ENCODE measurements at places on chromosomes 12 and 14.

DNA sequence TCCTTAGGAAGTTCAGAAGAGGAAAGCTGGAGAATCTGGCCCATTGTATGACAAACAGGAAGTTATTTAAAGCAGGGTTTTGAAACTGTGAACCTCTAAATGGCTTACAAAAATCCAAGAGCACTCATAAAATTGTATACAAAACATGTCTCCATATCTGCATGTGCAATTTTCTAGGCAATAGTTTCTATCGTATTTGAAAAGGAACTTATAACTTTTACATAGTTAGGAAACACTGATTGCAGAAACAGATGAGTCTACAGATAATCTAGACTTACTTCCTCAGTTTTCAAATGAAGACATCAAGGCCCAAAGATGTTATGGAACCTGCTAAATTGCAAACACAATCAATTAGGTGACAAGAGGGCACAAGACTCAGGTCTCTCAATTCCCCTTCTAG is 53.3 kb upstream of the ETV6 start:
- DNase-seq: no peak

DNA sequence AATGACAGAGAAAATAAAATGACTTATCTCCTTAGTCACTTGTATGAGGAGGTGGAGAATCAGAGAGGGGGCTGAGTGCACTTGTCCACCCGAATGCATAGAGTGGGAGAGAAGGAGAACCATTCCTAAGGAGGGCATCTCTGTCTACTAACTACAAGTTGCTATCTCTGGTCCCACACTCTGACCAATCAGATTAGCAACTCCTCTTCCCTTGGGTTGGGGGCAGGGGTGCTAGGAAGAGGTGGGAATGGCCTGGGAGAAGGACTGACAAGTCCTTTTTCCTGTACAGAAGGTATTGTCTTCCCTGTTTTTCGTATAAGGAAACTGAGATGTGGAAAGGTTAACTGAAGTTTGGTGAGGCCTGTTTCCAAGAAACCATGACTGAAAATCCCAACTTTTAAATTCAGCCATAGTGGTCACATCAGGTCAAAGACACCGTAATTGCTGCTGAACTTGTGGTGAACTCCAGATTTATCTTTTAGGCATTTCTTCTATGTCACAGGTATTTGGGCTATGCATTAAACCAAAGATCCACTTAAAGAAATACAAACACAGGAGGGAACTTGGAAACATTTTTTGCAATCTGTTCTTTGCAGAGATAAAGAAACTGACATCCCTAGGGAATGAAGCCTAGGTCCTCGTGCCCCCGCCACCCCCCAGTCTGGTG is 207.8 kb downstream of the CRADD start:
- DNase-seq: peak; percentile 16

DNA sequence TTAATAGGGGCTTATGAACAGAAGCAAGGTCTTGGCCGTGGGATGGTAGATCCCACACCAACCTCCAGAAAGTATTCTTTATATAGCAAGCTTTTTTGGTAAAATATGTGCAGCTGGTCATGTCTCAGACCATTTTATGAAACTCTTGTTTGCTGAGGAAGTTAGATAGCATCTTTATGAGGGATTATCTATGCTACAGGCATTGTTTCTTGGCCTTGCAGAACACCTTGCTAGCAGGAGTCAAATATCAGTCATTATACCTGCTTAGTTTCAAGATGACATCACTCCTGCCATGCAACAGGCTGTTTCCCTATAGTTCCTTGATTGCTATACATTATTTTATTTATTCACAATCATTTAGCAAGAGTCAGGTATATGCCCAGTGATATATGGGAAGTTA is 84.8 kb upstream of the LRFN5 start:
- no peak for DNase-seq

DNA sequence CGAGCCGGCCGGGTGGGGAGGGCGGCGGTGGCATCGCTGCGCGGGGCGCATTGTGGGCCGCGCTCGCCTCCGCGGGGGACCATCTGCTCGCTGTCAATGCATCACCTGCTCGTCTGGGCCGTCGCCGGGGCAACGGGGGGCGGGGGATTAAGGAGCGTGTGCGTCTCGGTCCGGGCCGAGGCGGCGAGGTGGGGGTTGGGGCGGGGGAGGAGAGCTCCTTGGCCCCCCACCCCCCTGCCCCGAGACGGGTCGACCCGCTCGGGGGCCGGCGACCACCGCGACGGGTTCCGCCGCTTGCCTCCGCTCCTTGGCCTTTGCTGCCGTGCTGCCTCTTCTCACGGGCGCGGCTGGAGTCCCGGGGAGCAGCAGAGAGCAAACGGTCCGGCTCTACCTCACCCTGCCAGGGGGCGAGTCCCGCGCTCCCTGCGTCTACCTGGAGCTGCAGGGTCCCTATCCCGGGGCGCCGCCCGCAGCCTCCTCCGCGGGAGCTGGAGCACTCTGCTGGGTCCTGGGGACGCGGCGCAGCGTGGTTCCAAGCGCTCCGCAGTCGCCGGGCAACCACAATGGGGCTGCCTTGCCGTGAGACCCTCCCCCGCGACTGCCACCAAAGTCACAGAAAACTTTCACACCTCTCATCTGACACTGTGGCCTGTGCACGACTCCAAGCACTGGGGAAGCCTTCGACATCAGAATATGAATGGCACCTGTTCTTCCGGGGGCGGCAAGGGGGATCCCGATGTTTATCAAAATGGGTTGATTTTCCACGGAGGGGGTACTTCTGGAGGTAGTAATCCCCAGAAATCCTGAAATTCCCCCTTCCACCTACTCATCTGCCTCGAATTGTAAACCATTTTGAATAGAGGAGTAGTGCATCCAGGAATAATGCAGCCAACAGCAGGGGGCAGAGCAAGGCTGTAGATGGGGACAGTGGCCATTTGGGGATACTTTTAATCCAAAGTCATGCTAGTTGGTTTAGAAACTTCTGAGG is at the start of gene C12orf42:
C12orf42 (minus strand) TSS at position 500 of the 988 bp plus-strand sequence. CDS start 17,542 bp downstream, outside the sequence.
- no peak for DNase-seq

GRCh38 chr14:100530270-100531072 is 56.7 kb downstream of the BEGAIN start:
- DNase-seq: no peak

DNA sequence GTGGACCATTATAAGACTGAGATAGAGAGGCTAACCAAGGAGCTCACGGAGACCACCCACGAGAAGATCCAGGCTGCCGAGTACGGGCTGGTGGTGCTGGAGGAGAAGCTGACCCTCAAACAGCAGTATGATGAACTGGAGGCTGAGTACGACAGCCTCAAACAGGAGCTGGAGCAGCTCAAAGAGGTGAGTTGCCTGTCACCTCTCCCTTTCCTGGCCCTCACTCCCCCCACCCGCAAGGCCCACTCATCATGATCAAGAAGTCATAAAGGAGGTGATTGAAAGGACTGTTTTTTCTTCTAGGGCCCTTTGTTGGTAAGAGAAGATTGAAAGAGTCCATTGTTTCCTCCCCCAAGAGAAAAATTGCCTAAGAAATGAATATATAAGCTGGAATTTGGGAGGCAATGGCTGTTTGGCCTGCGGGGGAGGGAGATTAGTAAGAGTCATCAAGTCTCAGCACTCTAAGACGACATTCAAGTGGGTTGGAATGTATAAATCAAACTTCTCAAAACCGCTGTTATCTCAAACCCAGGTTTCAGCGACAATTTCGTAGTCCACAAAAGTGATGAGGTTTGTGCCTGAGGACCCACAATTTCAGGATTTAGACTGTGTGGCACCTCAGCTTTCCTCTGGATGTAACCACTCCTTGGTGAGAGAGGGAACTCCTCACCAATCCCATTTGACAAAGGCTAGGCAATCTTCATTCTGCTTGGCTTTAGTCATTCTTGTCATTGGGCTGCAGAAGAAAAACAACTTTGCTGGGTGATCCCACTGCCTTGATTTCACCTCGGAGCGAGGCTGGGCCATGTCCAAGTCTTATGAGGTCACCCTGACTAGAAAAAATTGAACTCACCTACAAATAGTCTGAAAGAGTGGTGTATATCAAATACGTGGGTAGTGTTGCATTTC is 966 bp downstream of the BICD1 start:
- DNase-seq: no peak

GRCh38 chr12:27096420-27096819 is 14.0 kb upstream of the C12orf71 start:
- DNase-seq: no peak

DNA sequence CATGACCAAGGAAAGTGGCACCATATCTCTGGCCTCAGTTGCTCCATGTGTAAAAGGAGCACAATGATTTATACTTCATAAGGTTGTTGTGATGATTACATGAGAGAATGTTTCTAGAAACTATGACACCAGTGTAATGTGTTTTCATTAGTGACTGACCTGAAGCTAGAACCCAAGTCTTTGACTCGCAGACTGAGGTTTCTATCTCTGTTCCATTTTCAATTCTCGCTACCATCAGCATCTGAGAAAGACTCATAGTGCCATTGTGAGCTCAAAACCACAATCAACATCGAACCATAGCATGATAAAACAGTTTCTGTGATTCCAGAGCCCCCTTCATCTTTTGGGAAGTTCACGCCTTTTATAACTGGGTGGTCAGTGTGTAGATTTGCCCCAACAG is 53.8 kb downstream of the STAB2 start:
- no peak for DNase-seq

DNA sequence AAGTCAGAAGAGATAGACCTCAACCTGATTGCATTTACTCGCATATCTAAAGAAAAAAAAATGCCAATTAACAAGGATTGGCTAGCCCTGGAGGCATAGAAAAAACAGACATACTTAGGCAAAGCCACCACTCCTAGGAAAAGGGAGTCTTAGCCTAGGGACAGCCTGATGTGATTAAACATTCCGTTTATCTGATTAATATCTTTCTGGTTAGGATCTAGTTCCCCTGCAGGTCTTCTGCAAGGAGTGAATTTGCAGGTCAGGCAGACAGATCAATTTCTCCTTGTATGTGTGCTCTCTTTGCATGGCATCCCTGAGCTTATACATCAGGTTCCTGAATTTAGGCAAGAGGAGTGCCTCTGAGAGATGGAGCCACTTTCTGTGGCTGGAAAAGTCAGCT is 70.5 kb downstream of the ESRRB start:
- DNase-seq: no peak

DNA sequence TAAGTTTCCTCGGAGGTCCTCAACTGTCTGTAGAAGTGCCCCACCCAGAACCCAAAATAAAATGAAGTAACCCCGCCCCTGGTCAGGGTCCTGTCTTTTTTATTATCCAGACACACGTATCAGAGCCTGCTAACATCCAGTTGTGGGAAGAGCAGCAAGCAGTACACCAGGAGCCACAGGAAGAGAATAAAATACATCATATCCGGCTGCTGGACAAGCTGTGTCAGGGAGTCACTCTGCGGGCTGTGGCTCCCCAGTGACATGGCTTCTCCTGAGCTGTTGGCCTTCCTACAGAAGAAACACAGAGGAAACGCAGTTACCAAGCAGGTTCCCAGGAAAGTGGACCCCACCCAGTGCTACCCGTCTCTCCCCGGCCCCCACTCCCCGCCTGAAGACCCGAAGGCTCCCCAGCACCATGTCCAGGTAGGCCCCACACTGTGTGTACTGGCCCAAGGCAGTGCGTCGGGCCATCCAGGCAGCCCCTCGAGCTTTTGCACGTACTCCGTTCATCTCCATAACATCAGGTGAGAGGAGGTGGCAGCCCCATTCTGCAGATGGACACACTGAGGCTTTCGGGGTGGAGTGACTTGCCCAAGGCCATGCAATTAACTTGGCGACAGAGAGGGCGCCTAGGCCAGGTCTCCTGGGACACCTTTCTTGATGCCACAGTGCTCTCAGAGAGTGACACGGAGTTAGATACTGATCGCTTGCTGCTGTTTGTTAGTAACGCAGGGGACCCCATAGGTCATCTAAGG is 34.3 kb upstream of the DICER1 start:
- no peak for DNase-seq

DNA sequence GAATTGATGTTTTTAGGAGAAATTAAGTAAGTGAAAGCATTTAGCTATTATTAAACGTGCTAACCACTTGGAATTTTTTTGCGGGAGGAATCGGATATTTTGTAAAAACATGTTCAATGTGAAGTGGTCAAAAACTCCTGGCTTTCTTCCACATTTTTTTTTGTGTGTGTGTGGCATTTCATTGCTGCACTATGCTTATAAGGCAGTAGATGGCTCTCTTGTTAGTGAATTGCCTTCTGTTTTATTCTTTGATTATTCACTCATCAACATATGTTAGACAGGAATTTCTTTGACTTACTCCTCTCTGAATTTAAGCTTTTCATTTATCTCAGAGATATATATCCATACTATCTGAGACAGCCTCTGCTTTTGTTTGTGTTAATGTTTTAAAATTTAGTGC is 71.3 kb downstream of the DERA start:
- no peak for DNase-seq

- no peak for DNase-seq
These were observed 269.9 kb upstream of the PLEKHG7 start for GRCh38 chr12:92432724-92433441.

DNA sequence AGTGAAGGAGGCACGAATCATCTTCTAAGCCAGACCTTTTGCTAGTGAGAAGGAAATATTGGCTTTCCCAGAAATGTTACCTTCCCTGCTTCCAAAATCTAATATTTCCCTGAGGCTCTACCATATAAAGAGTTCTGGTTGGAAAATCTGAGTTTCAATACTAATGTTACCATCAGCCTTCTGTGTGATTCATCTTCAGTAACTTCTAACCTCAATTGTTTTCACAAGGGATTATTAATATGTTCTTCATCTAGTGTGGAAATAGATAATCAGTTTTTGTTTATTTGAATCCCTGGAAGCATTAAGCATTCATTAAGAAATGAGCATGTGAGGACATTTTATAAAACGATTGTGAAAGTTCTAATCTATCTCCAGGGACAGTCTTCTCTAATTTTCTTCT is 720.9 kb downstream of the AACS start:
- DNase-seq: no peak

DNA sequence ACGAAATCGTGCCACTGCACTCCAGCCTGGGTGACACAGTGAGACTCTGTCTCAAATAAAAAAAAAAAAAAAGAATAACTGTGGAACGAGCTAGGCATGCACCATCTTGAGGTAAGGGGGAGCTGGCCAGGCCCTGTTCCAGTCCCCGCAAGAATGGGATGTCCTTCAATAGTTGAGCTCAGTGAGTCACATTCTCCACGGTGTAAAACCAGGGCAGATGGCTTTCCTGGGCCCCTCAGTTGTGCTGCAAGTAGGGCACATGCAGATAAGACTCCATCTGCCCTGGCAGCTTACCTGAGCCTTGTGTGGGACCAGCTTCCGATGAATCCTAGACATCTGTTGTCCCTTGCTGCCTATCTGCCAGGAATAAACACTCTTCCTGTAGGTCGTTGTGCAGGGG is 312.1 kb downstream of the VRK1 start:
- DNase-seq: no peak

DNA sequence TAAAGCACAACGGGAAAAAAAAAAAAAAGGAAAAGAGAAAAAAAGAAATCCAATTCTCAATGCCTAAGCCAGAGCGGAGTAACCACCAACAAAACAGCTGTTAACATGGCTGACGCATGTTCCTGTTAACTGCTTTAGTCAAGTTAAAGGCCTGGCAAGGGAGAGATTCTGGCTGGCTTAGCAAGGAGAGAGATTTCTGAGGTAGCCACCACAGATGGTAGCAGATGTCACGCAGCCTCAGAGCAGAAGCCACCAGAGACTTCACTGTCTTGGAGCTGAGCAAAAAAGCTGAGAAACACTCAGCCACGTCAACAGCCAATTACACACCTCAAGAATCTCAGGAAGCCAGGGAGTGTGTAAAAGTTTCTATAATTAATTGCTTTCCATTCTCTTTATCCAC is 87.1 kb downstream of the TMCC3 start:
- no peak for DNase-seq

Measured in AG04450 (cell line).